Temporal lobe (tissue), 4 donors: ENCODE measurements at places on chromosomes 11 and 22. TPM values are rescaled to one million over a fixed set of nuclear protein-coding genes. Genes with fewer than 3 reads are reported as not detected.

The RCE1 gene
- total RNA-seq, result 13.8 TPM

The OR5AK2 gene
- total RNA-seq, result not detected

The H19 gene
- 6.6 TPM for total RNA-seq

The GPHA2 gene
- total RNA-seq, result not detected

The TSGA10IP gene
- total RNA-seq, result not detected

The GAS2 gene
- 6.6 TPM for total RNA-seq

The ABTB2 gene
- 4.2 TPM for total RNA-seq

The VPREB1 gene
- total RNA-seq, result not detected

The POU2AF2 gene
- not detected for total RNA-seq

The ARHGEF17 gene
- total RNA-seq, result 17.9 TPM

The IL18BP gene
- total RNA-seq, result 2.5 TPM

The GGTLC2 gene
- total RNA-seq, result not detected

The POTEH gene
- not detected for total RNA-seq

The TMEM126B gene
- total RNA-seq, result 25.8 TPM

The SNX32 gene
- total RNA-seq, result 10.8 TPM

The TMPRSS4 gene
- 0.74 TPM for total RNA-seq

The GPR83 gene
- total RNA-seq, result 0.98 TPM

The OR51E2 gene
- 0.25 TPM for total RNA-seq

The KDM4D gene
- 1.7 TPM for total RNA-seq

The OR5P2 gene
- not detected for total RNA-seq

The CHRM1 gene
- total RNA-seq, result 8.9 TPM

The CCDC87 gene
- total RNA-seq, result 0.25 TPM

The SLC5A4 gene
- total RNA-seq, result under 0.01 TPM

The OR4A16 gene
- not detected for total RNA-seq

The PHF5A gene
- total RNA-seq, result 25.6 TPM

The ASPHD2 gene
- 9.3 TPM for total RNA-seq

The APOL5 gene
- total RNA-seq, result not detected

The HTR3B gene
- 0.25 TPM for total RNA-seq

The OR51B5 gene
- 0.74 TPM for total RNA-seq

The OR6T1 gene
- total RNA-seq, result not detected

The FXYD2 gene
- total RNA-seq, result 0.49 TPM

The DMC1 gene
- 3.4 TPM for total RNA-seq

The APOBEC3B gene
- total RNA-seq, result not detected

The MPZL3 gene
- 0.74 TPM for total RNA-seq

The C22orf42 gene
- not detected for total RNA-seq

The IGLL5 gene
- total RNA-seq, result not detected
